ENCODE measurements at places on chromosomes 12 and 14. TPM values are rescaled to one million over a fixed set of nuclear protein-coding genes. Genes with fewer than 3 reads are reported as not detected.

- no peak for DNase-seq
- peaks cover 11% of the 10 kb centered on the region for H3K4me1 ChIP-seq
- H3K36me3 ChIP-seq = no peaks in the 10 kb centered on the region
- H3K27ac ChIP-seq = no peak overlapping the region
- H3K4me3 ChIP-seq = no peak overlapping the region
Measured at GRCh38 chr12:30973175-30973574, 46.6 kb downstream of the TSPAN11 start.

DNA sequence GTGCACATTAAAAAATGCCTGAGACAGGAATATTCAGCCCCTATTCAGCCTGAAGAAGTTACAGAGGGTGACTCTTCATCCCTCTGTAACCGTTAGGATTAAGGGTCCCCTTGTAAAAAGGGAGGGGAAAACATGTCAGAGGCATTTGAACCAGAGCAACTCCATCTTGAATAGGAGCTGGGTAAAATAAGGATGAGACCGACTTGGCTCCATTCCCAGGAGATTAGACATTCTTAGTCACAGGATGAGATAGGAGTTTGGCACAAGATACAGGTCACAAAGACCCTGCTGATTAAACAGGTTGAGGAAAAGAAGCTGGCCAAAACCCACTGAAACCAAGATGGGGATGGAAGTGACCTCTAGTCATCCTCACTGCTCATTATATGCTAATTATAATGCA lies 19.9 kb upstream of the MDM1 start:
- no peak overlapping the region for H3K27ac ChIP-seq
- H3K27me3 ChIP-seq = no peaks in the 10 kb centered on the region
- no peaks in the 10 kb centered on the region for H3K36me3 ChIP-seq
- DNase-seq = no peak
- no peak overlapping the region for H3K4me3 ChIP-seq
- no peaks in the 10 kb centered on the region for H3K4me1 ChIP-seq

GRCh38 chr12:109612003-109612402 lies 38.4 kb downstream of the MVK start:
- peaks cover 2% of the 10 kb centered on the region for H3K4me1 ChIP-seq
- H3K36me3 ChIP-seq = no peaks in the 10 kb centered on the region
- no peak overlapping the region for H3K27ac ChIP-seq
- no peak for DNase-seq

DNA sequence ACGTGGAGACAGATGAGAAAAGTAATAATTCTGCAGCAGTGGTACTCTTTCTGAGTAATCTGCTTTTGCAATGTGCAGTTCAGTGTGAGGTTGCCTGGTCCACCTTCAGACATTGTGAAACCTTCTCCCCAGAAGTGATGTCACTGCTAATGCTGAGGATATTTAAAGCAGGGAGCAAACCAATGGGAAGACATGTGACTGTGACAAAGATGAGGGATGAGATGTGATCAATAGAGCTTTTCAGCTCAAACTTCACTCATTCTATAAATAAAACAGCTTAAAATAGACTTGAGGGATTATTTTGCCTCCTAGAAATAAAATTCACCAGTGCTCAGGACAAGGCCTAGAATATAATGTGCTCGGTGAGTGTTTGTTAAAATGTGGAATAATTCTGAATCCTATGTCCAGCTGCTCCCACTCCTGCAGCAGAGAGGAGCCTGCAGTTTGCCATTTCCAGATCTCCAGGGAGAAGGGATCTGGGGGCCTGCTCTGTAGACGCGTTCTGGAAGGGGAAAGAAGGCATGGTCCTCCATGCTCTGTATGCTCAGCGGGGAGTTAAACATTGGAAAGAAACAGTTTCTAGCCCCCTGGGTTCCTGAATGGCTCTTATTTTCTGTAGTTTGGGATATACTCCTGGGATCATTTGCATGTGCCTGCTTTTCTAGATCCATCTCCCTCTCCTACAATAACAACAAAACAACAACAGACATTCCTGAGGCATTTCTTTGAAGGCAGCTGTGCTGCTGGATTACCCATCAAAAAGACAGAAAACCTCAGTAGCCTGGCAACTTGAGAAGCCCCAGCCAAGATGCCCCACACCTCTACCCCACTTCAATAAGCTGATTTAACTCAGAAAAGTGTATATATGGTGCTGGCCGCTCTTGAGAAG lies 8.9 kb downstream of the SLC7A8 start:
- H3K27me3 ChIP-seq = no peaks in the 10 kb centered on the region
- no peak overlapping the region for H3K4me3 ChIP-seq
- H3K27ac ChIP-seq = peak overlapping the region; percentile 69
- peaks cover 25% of the 10 kb centered on the region for H3K4me1 ChIP-seq
- no peaks in the 10 kb centered on the region for H3K36me3 ChIP-seq

- DNase-seq = no peak
- no peaks in the 10 kb centered on the region for H3K27me3 ChIP-seq
- H3K4me3 ChIP-seq = no peak overlapping the region
Measured at GRCh38 chr12:112887550-112887949, 19.2 kb upstream of the OAS1 start.

GRCh38 chr12:44748950-44749468 lies 127.1 kb downstream of the NELL2 start:
- no peak overlapping the region for H3K27ac ChIP-seq
- no peaks in the 10 kb centered on the region for H3K36me3 ChIP-seq

GRCh38 chr14:29587761-29588470 lies 339.7 kb downstream of the PRKD1 start:
- no peaks in the 10 kb centered on the region for H3K36me3 ChIP-seq
- no peaks in the 10 kb centered on the region for H3K4me1 ChIP-seq
- no peak overlapping the region for H3K4me3 ChIP-seq
- DNase-seq = no peak

GRCh38 chr14:92417759-92418158 lies 94.8 kb downstream of the SLC24A4 start:
- no peaks in the 10 kb centered on the region for H3K36me3 ChIP-seq
- no peaks in the 10 kb centered on the region for H3K4me1 ChIP-seq
- H3K27ac ChIP-seq = no peak overlapping the region
- no peak for DNase-seq
- no peaks in the 10 kb centered on the region for H3K27me3 ChIP-seq
- H3K4me3 ChIP-seq = no peak overlapping the region

DNA sequence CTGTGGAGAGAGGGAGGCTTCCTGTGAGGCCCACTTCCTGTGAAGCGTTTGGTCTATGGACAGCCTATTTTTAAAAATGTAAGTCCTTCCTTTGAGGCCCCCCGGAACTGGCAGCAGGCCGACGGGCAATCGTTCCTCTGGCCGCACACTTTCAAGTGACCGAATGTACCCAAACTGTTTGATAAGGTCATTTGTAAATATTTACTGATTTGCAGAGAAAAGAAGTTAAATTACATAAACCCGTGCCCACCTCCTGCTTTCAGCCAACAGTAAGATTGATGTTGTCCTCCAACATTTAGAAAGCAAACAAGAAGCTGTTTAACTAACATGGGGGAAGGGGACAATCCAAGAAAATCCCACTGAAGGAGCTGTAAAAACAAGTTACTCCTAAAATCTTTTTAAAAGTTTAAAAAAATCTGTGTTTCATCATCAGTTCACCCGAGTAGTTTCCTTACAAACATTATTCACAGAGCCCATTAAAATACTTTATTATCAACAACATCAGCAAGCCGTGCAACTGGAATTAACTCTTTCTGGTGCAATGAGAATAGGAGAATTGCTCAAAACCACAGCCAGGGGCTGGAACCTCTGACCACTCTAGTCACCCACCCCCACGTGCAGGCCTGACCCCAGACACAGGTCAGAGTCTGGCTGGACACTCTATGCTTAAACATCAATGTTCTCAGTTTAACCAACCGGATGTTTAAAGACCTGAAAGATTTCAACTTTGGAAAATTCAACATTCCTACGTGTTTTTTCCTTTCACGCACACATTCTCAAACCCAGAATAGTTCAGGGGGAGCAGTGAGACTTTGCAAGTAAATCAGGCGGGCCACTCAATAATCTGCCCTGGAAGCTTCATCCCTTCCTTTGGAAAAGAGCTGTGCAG lies 65.3 kb downstream of the FOXN3 start:
- H3K36me3 ChIP-seq = no peaks in the 10 kb centered on the region
- H3K4me1 ChIP-seq = peaks cover 24% of the 10 kb centered on the region
- DNase-seq = peak; percentile 51
- peak overlapping the region; percentile 88 for H3K27ac ChIP-seq

DNA sequence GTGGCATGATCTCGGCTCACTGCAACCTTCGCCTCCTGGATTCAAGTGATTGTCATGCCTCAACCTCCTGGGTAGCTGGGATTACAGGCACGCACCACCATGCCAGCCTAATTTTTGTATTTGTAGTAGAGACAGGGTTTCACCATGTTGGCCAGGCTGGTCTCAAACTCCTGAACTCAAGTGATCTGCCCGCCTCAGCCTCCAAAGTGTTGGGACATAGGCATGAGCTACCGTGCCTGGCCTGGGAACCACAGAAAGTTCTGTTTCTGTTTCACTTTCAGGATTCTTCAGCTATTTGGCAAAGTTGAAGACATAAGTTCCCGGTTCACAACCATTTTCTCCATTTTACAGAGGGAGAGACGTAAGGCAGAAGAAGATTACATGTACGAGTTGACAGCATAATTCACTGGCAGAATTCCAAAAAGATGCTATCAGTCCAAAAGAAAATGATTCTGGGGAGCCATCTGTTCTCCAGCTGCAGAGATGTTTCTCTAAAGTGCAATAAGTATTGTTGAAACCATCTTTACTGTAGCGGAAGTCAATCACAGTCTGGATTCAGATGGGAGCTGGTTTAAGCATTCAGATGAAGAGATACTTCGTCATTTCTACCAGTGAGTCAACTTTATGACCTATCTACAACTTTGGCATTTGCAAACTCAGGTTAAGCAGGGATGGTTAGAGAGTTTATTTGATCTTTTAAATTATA lies 8.1 kb upstream of the RNF34 start:
- peak overlapping the region; percentile 57 for H3K27ac ChIP-seq
- no peak overlapping the region for H3K4me3 ChIP-seq
- DNase-seq = peak; percentile 25
- H3K27me3 ChIP-seq = no peaks in the 10 kb centered on the region
- H3K4me1 ChIP-seq = no peaks in the 10 kb centered on the region

DNA sequence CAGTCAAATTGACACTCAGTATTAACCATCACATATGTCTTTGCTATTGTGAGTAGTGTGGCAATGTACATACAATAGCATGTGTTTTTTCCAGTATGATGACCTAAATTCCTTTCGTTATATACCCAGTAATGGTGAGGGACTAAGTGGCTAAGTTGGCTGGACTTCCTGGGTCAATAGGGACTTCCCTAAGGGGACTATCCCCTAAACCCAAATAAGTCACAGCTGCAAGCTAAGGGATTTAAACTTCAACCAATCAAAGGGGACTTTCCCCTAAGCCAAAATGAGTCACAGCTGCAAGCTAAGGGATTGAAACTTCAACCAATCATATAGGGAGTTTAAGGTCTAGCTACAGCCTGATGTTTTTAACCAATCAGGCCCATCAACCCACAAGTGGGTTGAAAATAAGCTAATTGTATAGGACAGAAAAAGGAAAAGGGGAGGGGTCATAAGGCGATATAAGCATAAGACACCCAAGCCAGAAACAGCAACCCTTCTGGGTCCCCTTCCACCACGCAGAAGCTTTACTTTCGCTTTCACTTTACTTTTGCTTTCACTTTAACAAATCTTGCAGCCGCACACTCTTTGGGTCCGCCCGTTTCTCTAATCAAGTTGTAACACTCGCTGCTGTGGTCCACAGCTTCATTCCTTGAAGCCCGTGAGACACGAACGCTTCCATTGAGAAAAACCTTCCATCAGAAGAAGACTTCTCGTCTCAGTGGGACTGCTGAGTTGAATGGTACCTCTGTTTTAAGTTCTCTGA lies 404.4 kb downstream of the FLRT2 start:
- DNase-seq = no peak
- no peaks in the 10 kb centered on the region for H3K27me3 ChIP-seq
- no peak overlapping the region for H3K27ac ChIP-seq
- H3K4me3 ChIP-seq = no peak overlapping the region

DNA sequence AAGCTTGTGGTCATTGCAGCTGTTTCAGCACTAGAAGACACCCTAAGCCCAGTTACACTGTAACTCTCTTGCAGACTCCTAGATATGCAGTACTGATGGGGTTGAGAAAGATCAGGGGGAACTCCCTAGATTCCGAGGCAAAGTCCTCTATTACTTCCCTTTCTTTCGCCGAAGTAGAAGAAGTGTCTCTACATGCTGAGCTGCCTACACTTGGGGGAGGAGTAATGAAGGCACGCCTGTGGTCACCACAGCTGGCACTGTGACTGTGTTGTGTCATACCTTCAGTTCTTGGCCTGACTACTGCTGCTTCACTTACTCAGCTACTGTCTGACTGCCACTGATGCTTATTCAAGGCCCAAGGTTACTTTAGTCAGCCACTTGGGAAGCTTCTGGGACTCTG lies 35.1 kb upstream of the RPL10L start:
- no peak for DNase-seq
- no peaks in the 10 kb centered on the region for H3K4me1 ChIP-seq
- no peaks in the 10 kb centered on the region for H3K27me3 ChIP-seq
- H3K4me3 ChIP-seq = no peak overlapping the region
- no peaks in the 10 kb centered on the region for H3K36me3 ChIP-seq

DNA sequence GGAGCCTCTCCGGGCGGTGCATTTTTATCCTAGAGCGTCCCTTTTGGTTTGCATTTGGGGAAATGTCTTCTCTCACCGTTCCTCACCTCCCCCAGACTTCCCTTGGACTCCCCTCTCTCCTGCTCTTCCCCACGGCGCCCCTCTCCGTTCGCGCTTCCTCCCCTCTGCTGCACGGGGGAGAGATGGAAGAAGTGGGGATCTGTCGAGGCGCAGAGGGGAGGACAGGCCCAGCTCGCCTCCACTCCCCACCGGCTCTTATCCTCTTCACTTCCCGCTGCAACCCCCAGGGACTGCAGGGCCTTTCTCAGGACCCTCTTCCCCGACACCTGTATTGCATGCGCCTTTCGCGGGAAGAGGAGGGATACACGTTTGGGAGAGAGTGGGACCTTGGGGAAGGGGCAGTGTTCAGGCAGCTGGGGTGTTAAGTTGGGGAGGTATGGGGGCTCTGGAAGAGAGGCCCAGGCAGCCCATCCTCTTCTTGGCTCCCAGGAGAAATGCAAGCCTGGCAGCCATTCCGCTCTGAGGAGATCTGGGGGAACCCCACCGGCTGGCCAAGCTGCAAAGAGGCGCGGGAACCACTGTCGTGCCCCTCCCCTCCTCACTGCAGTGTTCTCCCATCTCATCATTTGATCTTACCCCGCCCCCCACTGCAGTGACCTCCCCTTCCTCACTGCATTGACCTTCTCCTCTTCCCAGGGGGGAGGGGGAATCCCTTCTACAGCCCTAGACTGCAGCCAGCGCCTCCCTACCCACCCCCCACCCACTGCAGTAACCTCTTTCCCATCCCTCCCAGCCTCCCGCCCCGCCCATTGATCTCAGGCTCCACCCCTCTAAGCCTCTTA lies 788 bp downstream of the ENO2 start:
- H3K27ac ChIP-seq = no peak overlapping the region
- H3K4me3 ChIP-seq = peak overlapping the region; percentile 52
- no peaks in the 10 kb centered on the region for H3K36me3 ChIP-seq
- H3K4me1 ChIP-seq = peaks cover 11% of the 10 kb centered on the region

Gene DHRS4
- total RNA-seq = 38.3 TPM

Gene ABCD2
- total RNA-seq = 0.16 TPM

Gene RNASE2
- total RNA-seq = 1.6 TPM

Gene NPAS3
- 1.1 TPM for total RNA-seq

Gene C12orf54
- total RNA-seq = not detected

Gene DUSP16
- total RNA-seq = 78.0 TPM

Gene VDR
- total RNA-seq = 3.2 TPM

Gene FAIM2
- total RNA-seq = 1.4 TPM

Gene TMEM233
- not detected for total RNA-seq
